Cardiac muscle cell (in vitro differentiated cells and primary cell): ENCODE measurements at places on chromosomes 3 and 15.

DNA sequence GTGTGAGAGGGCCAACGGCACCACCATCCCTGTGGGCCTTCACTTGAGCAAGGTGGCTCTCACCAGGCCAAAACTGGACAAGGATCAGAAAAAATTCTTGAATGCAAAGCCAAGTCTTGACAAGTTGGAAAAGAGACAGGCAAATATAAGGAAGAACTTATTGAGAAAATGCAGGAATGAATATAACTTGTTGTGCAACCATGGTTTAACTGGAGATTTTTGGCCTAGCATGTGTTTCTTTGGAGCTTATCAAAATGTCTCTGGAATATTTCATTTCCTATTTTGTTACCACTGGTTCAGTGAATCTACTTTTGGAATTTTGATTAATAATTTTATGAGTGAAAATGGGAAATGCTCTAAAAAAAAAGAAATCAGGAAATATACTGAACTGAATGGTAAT is 42.5 kb downstream of the MCTP2 start:
- no peak for DNase-seq

DNA sequence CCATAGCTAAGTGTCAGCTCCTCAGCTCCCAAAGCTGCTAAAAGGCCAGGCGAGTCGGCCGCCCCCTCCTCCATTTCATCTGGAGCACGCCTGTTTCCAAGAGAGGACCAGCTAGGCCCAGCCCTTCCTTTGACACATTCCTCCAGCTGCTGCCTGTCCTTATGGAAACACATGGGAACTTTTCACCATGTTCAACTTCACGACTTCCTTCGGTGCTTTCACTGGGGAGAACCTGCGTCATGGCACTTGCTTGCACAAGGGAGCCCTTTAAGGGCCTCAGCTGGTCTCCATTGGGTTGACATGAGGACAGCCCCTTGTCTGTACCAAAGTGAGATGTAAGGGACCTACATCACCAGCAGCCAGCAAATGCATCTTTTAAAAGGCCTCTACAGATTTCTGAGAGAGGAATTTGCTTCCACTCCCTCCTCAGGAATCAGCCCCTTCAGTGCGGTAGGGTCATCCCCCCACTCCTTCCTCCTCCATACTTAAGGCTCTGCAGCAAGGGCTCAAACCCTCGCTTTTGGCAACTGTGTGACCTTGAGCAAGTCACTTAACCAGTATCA is 2.1 kb downstream of the MAGI1 start:
- peak; percentile 56 for DNase-seq

GRCh38 chr3:72340476-72341379 is 507.5 kb downstream of the SHQ1 start:
- DNase-seq, result no peak

GRCh38 chr3:116059421-116060096 is 385.7 kb downstream of the LSAMP start:
- DNase-seq, result peak; percentile 17

DNA sequence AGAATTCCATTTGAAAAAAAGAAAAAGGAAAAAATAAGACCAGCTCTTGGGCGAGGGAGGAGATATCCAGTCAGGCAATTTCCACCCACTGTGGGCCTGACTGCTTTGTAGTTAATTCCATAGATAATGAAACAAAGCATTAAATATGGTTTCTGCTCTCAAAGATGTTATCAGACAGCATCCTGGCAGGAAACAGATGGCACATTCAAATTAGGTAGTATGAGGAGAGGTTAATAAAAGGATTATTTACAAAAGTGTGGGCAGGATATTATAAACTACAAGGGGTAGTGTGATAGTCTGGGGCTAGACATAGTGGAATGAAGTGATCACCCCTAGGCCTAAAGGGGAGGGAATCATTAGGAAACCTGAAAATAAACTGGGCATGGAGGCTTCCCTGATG is 193.2 kb downstream of the CLSTN2 start:
- no peak for DNase-seq
